ENCODE measurements at places on chromosomes 3 and 15. TPM values are rescaled to one million over a fixed set of nuclear protein-coding genes. Genes with fewer than 3 reads are reported as not detected.

Gene PIK3R4
- total RNA-seq: 33.1 TPM

- peaks cover 26% of the 10 kb centered on the region for H3K36me3 ChIP-seq
- no peaks in the 10 kb centered on the region for H3K27me3 ChIP-seq
- peak overlapping the region; percentile 87 for H3K4me3 ChIP-seq
- no peak for DNase-seq
- peak overlapping the region; percentile 97 for H3K27ac ChIP-seq
Observed at GRCh38 chr15:92881211-92881754, 18.8 kb upstream of the CHD2 start.

DNA sequence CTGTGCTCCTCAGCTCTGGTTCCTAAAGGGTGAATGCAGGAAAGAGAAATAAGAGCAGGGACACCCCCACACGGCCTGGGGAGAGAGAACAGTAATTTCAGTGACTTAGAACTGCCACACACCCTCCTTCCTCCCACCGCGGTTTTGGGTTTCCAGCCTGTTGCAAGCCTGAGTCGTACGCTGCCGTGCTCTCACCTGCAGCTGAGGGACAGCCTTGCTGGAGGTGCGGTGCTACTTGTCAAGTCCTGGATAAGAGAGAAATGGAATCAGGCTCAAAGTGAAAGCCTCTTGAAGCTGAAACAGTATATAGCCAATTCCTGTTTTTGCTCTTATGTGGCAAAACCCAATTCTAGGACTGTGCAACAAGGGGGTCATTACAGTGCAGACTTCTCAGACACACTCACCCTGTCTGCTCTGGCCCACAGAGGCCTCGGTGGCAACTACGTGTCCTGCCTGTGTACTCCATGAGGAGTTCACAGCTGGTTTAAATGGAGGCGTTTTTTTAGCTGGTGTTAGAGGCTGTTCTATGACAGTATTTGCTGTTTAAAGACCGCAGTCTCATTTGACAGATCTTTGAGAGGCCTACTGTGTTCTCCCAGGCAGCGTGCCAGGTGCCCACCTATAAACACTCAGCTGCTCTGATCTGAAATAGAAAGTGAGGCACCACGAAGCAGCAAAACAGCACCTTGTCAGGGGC, 42.9 kb downstream of the TBC1D2B start:
- H3K4me1 ChIP-seq: peaks cover 84% of the 10 kb centered on the region
- peak overlapping the region; percentile 84 for H3K27ac ChIP-seq
- peak; percentile 79 for DNase-seq
- H3K4me3 ChIP-seq: peak overlapping the region; percentile 17
- peaks cover 39% of the 10 kb centered on the region for H3K36me3 ChIP-seq

DNA sequence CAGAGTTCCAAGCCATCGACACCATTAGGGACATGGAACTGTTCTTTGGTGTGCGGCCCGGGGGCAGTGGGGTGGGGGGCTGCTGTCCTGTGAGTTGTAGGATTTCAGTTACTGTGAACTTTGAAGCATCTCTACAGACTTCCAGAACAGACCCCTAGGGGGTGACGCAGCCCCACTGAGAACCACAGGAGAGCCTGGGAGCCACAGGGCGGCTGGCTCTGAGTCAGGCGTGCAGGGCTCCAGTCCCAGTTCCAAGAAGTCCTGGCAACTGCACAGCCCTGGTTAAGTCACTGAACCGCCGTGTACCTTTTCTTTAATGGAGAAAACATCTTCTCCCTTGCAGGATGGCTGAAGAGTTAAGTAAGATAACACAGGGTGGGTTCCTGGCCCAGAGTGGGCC, 23.5 kb upstream of the LRTM1 start:
- H3K4me1 ChIP-seq: no peaks in the 10 kb centered on the region
- DNase-seq: no peak
- H3K36me3 ChIP-seq: no peaks in the 10 kb centered on the region

Gene MYH15
- 0.10 TPM for total RNA-seq

DNA sequence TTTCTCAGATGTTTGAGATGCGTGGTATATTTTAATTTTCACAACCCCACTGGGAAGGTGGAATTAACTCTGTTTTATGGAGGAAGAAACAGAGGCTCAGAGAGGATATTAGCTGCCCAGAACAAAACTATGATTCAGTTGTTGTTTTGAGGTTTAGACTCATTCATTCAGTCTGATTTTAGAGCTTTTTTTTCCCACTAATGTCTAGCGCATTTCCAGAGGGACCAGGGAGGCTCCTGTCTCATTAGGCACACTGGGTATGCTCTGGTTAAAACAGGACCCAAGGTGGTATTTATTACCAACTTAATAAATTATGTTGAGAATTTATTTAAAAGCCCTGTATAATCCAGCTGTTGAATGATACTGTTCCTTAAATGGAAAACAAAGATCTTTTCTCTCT, 272.0 kb upstream of the RGMA start:
- DNase-seq: no peak
- H3K4me1 ChIP-seq: no peaks in the 10 kb centered on the region
- H3K36me3 ChIP-seq: no peaks in the 10 kb centered on the region
- H3K27ac ChIP-seq: no peak overlapping the region
- peaks cover 3% of the 10 kb centered on the region for H3K27me3 ChIP-seq

Gene NME9
- total RNA-seq: not detected

Gene TTLL3
- 33.6 TPM for total RNA-seq

DNA sequence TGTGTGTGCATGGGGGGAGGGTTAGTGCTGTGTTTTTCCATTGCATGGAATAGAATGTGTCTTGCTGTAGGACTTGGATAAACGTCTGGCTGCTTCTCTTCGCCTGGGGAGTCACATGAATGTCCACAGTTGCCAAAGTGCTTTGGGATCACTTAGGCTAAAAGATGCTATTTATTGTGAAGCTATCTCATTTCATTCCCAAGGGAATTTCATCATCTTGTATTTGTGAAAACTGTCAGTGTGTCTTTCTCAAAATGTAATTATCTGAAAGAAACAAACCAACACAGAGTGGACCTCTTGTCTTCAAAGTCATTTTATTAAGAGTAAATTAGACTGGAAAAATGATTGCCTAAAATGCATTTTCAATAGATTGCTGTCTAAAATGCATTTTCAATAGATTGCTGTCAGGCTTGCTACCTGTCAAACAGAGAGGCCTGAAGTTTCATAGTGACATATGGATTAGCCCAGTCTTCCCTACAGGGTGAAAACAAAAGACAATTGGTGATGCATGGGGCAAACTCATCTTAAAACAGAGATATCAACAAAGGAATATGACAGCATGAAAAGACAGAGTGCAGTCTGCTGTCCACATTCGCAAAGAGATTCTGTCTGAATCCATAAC, 117.1 kb upstream of the GOLIM4 start:
- peaks cover 5% of the 10 kb centered on the region for H3K27me3 ChIP-seq
- no peak overlapping the region for H3K27ac ChIP-seq
- no peak overlapping the region for H3K4me3 ChIP-seq
- H3K4me1 ChIP-seq: peaks cover 15% of the 10 kb centered on the region
- no peak for DNase-seq
- H3K36me3 ChIP-seq: no peaks in the 10 kb centered on the region

GRCh38 chr3:150278195-150278594, 129.9 kb upstream of the TSC22D2 start:
- H3K27ac ChIP-seq: no peak overlapping the region
- no peak overlapping the region for H3K4me3 ChIP-seq
- peaks cover 23% of the 10 kb centered on the region for H3K27me3 ChIP-seq

DNA sequence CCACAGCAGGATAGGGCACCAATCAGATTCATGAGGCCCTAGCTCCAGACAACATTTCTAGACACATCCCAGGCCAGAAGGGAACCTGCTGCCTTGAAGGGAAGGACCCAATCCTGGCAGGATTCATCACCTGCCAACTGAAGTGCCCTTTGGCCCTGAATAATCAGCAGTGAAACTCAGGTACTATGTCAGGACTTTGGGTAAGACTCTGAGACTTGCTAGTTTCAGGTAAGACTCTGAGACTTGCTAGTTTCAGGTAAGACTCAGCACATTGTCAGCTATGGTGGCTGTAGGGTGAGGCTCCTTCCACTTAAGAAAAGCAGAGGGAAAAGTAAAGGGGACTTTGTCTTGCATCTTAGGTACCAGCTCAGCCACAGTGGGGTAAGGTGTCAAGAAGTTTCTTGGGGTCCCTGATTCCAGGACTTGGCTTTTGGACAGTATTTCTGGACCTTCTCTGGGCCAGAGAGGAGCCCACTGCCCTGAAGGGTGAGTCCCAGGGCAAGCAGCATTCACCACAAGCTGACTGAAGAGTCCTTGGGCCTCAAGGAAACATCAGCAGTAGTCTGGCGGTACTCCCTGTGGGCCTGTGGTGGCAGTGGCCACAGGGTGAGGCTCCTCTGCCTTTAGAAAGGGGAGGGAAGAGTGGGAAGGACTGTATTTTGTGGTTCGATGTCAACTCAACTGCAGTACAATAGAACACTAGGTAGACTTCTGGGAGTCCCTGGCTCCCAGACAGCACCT, 13.7 kb upstream of the COL8A1 start:
- no peaks in the 10 kb centered on the region for H3K36me3 ChIP-seq
- no peak overlapping the region for H3K27ac ChIP-seq
- H3K27me3 ChIP-seq: peaks cover 3% of the 10 kb centered on the region
- DNase-seq: no peak
